Renal cortical epithelial cell (primary cell): ENCODE measurements at places on chromosomes 3 and 15.

DNA sequence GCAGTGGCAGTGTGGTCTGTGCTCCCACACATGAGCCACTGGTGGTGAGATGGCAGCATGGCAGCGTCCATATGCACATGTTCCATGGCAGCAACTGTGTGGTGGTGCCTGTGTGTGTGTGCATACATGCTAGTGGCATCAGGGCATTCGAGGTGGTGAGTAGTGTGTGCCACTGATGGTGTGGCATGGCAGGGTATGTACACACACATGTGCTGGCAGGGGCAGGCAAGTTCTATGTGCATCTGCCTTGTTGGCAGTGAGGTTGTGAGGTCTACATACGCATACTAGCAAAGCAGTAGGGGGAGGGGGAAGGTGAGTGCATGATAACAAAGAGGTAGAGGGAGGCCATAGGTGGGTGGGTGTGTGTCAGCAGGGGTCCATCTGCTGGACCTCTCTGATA lies 378.7 kb downstream of the C3orf38 start:
- no peak for DNase-seq

DNA sequence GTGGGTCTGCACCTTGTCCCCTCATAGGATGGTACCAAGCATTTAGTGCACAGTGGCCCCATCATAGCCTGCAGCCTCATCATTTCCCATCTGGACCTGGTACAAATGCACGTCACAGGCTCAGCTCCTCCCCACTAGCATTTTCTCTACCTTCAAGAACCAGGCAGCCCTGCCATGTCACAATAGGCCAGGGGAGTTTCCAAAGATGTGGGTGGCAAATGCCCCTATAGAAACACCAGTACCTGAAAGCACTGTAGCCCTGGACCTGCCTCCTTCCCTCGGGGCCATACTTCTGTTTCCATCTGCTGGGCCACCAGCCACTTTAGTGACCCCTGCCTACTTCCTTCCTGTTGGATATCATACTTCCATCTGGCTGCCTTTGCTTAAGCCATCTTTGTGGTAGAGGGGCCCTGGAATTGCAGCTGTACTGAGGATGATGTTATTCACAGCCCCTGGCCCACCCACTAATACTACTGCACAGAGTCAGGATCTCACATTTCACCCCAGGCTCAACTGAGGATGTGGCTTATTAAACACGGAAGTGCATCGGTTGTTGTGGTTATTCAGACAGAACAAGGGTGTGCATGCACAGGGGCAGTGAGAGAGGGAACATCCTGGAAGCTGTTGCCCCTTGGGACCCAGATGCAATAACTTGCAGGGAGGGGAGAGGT lies 3.8 kb downstream of the TCTA start:
- no peak for DNase-seq

- no peak for DNase-seq
Measured at GRCh38 chr3:171954690-171955383, 84.5 kb upstream of the FNDC3B start.

- peak; percentile 25 for DNase-seq
Measured at GRCh38 chr3:186536883-186537844, 7.0 kb downstream of the CRYGS start.

GRCh38 chr3:135806317-135806716 lies 159.2 kb upstream of the PPP2R3A start:
- DNase-seq = peak; percentile 9

GRCh38 chr3:61226166-61226686 lies 25.0 kb downstream of the FHIT start:
- no peak for DNase-seq

GRCh38 chr3:191123231-191123630 lies 75.8 kb upstream of the OSTN start:
- no peak for DNase-seq

DNA sequence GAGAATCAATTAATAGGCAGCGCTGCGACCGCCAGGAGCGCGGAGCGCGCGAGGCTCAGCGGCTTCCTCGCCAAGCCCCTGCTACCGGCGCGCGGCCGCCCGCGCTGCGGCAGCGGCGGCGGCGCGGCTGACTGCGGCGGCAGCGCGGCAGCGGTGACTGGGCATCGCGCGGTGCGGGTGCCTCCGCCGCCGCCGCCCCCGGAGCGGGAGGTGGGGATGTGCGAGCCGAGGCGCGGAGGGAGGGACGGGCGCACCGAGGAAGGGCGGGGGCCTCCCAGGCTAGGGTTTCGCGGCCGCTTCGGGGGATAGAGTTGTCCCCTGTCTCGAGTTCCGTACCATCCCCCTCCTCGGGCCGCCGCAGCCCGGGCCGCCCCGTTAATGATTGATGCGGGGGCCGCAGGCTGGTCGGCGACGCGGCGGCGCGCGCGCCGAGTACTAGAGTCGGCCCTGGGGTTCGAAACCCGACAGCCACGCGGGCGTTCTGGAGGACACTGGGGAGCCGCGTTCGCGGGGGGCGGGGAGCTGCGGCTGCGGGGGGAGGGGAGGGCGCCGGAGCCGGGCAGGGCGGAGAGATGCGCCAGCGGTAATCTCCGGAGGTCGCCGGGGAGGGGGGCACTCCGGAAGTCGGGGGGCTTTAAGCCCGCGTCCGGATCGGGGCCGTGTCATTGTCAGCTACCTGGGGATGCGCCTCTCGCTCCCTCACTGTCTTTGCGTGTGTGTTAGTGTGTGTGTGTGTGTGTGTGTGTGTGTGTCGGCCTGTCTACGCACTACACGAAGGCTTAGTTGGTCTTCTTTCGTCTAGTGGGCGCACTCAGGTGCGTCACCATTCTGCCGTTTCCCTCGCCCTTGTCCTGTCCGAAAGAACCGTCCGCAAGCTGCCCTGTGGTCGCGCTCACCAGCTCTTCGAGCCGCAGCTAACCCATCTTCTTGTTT lies at the start of gene PAQR9:
TSS of gene PAQR9 (minus strand) at position 159 of the 933 bp plus-strand sequence. CDS start 338 bp downstream, outside the sequence.
- DNase-seq = no peak

DNA sequence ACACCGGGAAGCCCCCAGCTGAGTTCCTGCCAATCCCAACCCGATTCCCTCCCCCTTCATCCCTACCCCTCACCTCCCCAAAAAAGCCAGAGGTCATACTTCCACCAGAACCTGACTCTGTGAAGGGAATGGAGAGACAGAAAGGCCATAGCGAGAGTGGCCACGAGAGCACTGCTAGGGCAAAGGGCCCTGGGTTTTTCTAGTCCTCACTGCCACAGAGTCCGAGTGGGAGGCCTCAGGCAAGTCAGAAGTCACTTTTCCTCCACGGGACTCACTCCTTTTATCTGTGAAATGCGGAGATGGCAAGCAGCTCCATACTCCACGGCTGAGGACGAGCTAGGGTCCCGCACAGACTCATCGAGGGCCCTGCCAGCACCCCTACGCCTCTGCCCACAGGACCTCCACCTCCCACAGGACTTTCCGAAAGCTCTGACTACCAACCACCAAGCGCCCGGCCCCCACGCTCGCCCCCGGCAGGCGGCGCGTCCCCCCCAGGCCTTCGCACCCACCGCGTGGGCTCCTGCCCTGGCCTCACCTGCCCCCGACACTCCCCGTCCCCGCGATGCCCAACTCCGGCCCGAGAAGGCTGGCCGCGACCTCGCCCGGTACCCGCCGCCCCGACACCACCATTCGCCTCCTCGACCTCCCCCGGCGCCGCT lies 792 bp downstream of the ATP13A3 start:
- no peak for DNase-seq

DNA sequence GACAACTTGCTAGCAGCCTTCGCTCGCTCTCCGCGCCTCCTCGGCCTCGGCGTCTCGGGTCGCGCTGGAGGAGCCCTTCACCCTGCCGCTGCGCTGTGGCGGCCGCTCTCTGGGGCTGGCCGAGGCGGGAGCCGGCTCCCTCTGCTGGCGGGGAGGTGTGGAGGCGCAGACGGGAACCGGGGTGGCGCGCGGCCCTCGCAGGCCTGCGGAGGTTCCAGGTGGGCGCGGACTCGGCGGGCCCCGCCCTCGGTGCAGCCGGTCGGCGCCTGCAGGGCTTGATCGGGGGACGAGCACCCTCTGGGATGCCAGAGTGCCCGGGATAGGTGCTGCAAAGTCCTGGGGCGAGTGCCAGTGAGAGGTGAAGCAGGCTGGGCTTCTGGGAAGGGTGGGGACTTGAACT lies 989.9 kb downstream of the ROBO2 start:
- no peak for DNase-seq

DNA sequence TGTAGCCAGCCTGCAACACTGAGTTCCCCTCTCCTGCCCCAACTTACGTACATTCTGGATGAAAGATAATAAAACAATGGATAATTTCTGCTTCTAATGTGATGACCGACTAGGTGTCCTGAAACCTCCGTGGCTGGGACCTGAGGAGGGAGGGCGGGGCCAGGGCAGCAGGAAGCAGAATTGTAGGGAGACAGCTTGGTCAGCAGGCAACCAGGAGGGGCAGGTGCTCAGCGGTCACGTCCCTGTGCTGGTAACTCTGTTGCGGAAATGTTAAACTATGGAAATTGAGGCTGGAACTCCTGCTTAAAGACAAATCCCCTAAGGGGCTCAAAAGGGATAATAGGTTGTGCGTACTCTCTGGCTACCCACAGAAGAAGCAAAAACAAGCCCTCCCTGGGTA lies 30.4 kb downstream of the SLC6A20 start:
- DNase-seq = no peak

- DNase-seq = peak; percentile 0
Measured at GRCh38 chr15:26628071-26628470, 144.8 kb downstream of the GABRB3 start.

GRCh38 chr3:136120373-136121348 lies 75.5 kb downstream of the MSL2 start:
- DNase-seq = no peak

DNA sequence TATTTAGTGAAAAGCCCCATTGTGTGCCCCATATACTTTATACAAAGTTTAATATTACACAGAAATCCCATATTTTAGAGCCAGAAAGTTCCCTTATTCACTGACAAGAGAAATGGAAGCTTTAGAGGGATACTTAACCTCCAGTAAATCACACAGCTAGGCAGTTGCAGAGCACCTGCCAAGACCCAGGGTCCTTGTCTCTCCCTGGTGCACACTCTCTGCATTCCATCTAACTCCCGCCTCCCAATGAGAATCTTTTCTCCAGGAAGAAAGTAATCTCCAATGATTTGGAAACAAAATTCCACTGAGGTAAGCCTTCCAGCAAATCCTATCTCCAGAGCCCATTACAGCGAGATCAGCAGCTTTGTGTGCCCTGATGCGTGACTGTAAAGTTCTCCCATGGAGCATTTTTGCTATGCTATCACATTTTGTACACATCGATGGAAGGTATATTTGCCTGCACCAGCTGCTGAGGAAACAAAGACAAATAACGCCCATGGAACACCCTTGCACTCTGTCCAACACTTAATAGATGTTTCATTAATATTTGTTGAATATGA lies 41.4 kb downstream of the ULK4 start:
- DNase-seq = peak; percentile 66

- DNase-seq = no peak
Measured at GRCh38 chr15:27826411-27826810, 272.7 kb downstream of the OCA2 start.

DNA sequence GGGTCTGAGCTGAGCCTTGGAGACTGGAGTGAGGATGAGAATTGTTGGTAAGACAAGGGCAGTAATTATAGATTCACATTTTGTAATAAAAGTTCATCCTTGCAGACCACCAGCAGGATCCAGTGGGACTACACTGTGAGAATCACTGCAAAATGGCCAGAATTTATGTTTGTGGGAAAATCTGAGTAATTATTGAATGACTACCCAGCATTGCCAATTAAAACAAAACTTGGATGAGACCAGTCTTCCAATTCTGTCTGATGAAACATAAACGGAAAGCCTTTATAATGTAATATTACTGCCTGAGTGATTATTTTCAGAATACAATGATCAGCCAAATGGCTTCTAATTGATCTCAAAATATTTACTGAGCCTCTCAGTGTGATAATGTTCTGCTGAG lies 323.3 kb upstream of the C2CD4B start:
- DNase-seq = no peak

- DNase-seq = no peak
Measured at GRCh38 chr3:184134746-184135148, 411 bp upstream of the EIF2B5 start.

DNA sequence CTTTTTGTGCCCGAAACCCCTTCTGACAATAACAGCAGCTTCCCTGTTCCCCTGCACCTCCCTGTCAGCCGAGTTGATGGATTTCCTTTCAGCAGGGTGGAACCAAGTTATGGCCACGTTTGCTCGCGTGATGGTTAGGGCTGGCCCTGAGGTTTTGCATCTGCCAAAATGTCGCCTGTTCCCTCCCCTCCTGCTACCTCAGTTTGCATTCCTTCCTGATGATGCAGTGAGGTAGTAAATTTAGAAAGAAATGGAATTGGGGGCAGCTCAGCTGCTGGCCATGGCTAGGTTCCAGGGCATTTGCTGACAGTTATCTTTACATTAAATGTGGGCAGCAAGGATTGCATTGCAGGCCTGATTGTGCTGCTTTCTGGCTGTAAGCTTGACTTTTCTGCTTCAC lies 13.2 kb downstream of the LIMD1 start:
- no peak for DNase-seq

- DNase-seq = no peak
Measured at GRCh38 chr15:45585069-45585791, 1.9 kb upstream of the BLOC1S6 start.

DNA sequence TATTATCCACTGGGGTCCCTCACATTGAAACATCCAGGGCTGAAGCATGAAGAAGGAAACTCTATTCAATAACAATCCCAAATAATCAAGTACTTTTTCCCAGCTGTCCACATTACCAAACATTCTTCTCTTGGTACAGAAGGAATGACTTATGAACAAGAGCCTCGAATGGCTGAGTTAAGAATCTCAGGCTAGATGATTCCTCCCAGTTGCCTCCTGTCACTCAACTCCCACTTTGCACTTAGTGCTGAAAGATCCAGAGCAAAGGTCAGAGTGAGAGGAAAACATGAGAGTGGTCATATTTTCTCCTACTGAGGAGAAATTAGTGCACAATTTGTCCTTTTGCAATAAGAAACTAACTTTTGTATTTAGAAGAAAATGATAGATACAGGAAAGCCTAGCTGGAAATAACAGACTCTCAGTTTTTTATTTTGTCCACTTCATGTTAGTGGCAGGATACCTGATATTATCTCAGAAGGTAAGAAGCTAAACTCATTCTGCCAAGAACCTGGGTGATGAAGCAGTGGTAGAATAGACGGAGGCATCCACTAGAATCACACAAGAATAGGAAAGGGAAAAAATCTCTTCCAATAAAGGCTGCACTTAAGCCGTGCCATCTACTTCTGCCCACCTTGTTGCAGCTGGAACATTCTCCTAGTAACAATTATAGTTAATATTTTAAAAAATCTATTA lies 46.2 kb downstream of the GADL1 start:
- peak; percentile 2 for DNase-seq

- no peak for DNase-seq
Measured at GRCh38 chr3:27031476-27031875, 337.7 kb downstream of the NEK10 start.

DNA sequence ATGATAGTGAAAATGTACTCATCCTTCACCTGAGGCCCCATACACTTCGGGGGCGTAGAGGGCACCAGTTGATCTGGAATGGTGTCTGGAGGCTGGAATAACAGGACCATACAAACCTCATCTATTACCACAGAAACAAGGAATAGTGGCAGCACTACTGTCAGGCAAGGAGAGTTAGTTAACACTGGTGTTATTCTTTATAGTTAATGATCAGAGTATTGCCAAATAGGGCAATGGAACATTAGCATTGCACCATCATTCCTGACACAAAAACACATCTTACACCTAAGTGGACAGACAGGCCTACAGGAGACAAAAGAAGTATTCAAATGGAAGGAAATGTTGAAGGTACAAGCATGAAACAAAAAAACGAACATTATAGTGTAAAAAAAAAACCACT lies 137.0 kb upstream of the UBP1 start:
- DNase-seq = peak; percentile 88
